CD4-positive, alpha-beta T cell treated with Interleukin-6 for 4 hours (primary cell): ENCODE measurements at places on chromosomes 13 and 19.
A peak's percentile ranks its signal among the peaks of the same experiment; 100 is the strongest.

DNA sequence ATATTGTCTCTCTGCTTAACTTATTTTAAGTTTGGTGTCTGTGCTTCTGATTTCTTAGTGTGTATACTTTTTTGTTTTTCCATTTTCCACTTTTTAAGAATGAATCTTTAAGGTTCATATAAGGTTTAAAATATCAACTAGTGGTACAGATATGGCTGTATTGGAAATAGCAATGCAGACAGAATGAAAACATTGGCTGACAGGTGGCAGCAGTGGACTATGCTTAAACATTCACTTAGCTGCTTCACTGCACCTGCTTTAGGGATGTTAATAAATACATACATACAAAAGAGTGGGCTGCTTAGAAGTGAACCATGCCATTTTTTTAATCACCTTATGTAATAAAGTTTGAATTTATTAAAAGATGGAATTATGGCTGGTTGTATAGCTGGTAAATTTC is 27.3 kb downstream of the TM9SF2 start:
- peak; percentile 51 for DNase-seq

GRCh38 chr13:54029720-54030119 is 1001.1 kb downstream of the OLFM4 start:
- DNase-seq = no peak

DNA sequence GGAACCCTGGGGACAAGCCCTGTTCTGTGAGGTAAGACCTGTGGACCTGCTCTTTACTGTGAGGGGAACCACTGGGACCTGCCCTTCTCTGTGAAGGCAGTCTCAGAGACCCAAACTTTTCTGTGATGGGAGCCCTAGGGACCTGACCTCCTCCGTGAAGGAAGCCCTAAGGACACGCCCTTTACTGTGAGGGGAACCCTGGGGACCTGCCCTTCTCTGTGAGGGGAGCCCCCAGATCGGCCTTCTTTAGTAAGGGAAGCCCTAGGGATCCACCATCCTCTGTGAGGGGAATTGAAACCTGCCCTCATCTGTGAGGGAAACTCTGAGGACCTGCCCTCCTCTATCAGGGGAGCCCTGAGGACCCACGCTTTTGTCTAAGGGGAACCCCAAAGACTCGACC is 343.5 kb downstream of the UQCRFS1 start:
- DNase-seq = no peak

GRCh38 chr19:46944918-46945628 is 74.6 kb upstream of the NPAS1 start:
- DNase-seq = no peak

GRCh38 chr13:107035778-107036177 is 467.8 kb upstream of the ARGLU1 start:
- DNase-seq = no peak

DNA sequence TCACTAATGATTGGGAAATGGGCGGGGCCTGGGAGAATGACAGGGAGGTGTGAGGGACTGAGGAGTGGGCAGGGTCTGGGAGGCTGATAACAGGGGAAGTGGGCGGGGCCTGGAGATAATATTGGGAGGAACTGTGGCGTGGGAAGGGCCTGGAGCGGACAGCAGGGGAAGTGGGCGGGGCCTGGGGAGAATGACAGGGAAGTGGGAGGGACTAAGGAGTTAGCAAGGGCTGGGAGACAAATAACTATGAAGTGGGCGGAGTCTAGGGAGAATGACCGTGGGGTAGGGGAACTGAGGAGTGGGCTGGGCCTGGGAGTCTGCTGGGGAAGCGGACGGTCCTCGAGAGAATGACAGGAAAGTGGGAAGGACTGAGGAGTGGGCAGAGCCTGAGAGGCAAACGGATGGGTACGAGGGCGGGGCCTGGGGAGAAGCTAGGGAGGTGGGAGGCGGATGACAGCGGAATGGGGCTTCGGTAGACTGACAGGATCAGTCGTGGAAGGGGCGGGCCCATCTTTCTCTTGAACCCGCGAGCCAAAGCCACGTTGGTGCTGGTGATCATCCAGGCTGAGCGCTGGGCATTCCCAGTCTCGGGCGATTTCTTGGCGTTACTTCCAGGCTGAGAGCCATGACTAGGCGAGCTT is 14.0 kb upstream of the TUBB4A start:
- peak; percentile 77 for DNase-seq

- no peak for DNase-seq
These were observed 984 bp upstream of the OR7G1 start for GRCh38 chr19:9116547-9116946.
